ENCODE measurements at places on chromosomes 2 and 18.

DNA sequence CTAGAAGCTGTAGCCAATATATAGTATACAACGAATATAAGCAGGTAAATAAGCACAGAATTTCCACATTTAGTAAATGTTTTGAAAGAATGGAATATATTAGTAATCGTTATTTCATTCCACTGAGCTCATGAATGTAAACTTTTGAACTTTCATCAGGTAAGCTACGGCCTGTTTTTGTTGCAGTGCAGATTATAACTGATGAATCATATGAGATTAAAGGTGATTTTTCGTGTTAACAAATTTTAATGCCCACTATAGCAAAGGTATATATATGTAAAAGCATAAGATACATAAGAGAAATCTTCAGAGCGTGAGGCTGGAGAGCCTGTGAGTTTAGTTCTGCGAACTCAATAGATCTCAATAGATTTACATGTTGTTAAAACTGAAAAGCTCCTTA, 1.1 kb downstream of the SCYGR1 start:
- DNase-seq: no peak

DNA sequence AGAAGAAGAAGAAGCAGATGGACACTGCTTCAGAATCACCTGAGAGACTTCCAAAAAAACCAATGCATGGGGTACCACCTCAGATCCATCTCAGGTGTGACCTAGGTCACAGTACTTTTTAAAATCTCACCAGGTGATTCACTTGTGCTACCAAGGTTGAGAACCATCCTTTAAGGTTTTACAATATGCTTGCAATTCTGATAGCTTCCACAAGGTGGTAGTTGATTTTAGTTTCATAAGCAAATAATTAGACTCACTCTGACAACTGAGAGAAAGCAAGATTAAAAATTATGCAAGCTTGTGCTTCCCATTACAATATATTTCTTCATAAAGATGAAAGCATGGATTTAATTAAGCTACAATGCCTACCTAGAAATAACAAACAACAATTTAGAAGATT, 355.1 kb downstream of the EN1 start:
- no peak for DNase-seq

- no peak for DNase-seq
Measured at GRCh38 chr2:23502096-23502495, 117.1 kb downstream of the KLHL29 start.

DNA sequence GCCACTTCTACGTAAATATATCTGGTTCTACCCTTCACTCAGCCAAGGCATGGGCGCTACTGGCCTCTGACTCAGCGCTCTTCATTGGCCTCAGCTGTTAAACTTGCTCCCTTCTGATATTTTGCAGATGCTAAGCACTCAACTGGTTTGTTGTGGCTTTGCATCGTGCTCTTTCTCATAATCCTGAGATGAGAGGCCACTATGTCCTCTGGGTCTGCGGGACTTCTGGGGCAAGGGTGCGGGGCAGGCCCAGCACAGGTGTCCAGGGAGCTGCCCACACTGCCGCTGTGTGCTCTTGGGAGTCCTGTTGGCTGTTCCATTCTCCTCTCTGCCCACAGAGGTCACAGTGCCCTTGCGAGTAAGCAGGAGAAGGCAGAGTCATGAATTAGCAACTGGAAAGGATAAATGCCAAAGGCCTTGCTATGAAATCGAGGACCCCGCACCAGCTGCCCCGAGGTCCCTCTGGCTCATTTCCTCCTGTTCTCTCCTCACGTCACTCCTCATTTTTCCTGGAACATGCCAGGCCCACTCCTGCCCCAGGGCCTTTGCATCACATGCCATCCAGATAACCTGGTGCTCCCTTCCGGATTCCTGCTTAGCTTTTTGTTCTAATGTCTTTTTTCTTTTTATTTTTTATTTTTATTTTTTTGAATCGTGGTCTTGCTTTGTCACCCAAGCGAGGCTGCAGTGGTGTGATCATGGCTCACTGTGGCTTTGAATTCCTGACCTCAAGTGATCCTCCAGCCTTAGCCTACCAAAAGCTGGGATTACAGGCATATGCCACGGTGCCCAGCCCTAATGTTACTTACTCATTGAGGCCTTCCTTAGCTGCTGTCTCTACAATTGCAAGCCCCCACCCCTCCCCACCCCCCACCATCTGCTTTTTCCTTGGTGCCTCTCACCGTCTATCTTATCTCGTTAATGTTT, 34.9 kb upstream of the MAT2A start:
- no peak for DNase-seq

DNA sequence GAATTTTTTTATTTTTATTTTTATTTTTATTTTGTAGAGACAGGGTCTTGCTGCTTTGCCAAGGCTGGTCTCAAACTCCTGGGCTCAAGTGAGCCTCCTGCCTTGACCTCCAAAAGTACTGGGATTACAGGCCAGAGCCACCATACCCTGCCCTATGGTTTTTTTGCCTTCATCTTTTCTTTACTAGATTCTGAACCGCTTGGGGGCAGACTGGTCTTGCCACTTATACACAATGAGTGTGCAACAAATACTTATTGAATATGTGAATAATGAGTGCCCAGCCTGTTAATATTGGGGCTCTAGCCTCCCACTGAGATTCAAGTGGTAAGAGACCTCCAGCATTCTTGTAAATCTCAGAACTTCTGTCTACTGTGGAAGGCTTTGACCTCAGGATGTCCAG, 3.9 kb downstream of the NCK2 start:
- DNase-seq: no peak
